ENCODE measurements at places on chromosomes 12 and 14.
A peak's percentile ranks its signal among the peaks of the same experiment; 100 is the strongest.

DNA sequence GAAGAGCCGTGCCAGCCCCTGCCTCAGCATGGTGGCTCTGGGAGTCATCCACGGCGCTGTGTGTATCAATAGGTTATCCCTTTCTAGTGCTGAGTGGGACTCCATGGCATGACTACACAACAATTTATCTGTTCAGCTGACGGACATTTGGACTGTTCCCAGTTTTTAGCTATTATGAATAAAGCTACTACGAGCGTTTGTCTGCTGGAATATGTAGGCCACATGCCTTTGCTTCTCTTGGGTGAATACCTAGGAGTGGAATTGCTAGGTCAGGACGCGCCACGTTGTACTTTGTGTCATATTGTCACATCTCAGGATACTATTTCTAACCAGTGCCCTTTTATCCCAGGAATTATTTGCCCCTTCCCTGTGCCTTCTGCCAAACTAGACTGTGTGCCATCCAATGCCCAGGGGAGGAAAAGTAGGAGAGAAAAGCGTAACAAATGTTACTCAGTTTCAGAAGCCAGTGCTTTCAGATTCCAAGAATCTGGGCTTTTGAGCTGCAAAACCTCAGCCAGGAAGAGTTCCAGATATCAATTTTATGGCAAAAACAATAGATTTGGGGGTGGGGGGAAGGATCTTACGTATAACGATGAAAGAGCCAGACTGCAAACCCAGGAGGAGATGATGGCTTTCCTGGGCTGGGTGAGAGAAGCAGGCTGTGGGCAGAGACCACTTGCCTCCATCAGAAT lies 62.5 kb upstream of the NCOR2 start:
- DNase-seq: no peak

DNA sequence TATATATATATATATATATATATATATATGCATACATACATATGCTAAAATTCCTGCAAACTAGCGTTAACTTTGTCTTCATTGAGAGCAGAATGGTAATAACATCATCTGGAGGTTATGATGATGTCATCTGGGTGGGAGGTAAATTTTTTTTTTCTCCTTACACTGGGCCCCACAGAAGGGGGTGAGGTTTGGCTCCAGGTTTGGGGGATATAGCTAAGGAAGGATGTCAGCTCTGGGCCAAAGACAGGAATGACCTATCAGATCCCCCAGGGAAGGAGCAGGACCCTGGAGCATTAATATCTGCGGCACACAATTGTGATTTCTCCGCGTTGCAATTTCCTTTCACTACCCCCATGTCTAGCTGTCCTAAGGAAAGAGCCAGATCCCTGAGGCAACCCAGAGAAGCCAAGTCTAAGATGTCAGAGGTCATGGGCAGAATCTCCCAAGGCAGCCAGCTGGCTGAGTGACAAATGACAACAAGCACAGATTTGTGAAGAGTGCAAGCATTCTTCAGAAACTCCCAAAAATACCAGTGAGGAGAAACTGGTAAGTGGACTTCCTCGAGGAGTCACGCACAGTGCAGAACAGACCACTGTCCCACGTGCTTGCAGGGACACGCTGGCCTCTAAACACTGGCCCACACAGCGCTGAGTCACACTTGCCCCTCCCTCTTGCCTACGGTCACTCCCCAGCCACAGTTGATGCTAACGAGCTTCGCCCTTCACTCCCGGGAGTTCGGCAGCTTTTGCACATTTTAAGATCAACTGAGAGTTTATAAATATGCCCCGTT lies 9.9 kb downstream of the UBC start:
- peak; percentile 85 for DNase-seq

- DNase-seq: no peak
Measured at GRCh38 chr12:21971344-21971743, 30.1 kb upstream of the ABCC9 start.

GRCh38 chr14:99393059-99393655 lies 87.5 kb downstream of the SETD3 start:
- DNase-seq: peak; percentile 8

GRCh38 chr12:122183588-122183940 lies 641 bp downstream of the LRRC43 start:
- DNase-seq: no peak

- peak; percentile 21 for DNase-seq
Measured at GRCh38 chr12:14416658-14417057, 51.2 kb downstream of the ATF7IP start.

DNA sequence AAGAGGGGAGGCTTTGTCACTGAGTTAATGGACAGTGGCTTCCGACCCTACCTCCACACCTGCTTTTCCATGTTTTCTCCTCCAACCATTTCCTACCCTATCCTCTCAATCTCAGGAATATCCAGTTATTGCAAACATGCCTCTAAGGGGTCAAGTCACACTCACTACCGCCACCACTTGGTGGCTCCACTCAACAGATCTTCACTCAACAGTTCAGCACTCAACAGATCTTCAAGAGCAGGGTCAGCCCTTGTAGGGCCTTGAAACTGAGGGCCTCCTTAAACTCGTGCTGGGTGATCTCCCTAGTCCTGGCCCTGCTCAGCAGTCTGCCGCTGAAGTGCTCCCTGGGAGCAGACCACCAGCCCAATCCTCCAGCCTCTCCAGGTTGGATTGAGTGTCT lies 14.2 kb downstream of the ZNF641 start:
- DNase-seq: peak; percentile 9

GRCh38 chr12:116202940-116203339 lies 74.6 kb downstream of the MED13L start:
- DNase-seq: no peak

GRCh38 chr12:129294868-129295267 lies 441.6 kb downstream of the GLT1D1 start:
- no peak for DNase-seq

DNA sequence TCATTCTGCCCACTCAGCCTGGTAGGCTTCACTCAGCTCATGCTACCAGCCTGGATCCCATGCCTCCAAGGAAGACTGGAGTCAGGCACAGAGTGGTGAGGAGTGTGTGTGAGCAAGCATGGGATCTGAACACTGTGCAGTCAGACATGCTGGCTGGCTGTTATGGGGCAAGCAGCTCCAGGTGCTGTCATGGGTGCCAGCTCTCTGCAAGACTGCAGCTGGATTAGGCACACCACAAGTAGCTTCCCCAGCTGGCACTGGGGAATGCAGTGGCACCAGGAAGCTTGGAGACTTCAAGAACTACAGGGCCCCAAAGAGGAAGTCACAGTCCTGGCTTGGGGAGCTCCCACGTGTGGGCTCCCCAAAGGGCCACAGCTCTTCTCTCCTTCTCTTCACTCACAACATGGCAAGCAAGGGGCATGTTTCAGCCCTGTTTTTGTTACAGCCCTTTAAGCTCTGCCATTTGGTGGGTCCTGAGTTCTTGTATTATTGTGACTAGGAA lies 202.5 kb downstream of the VRK1 start:
- no peak for DNase-seq

- DNase-seq: no peak
Measured at GRCh38 chr12:118743896-118744700, 237.2 kb upstream of the SRRM4 start.

- DNase-seq: no peak
Measured at GRCh38 chr12:8154526-8154925, 2.3 kb upstream of the ZNF705A start.

DNA sequence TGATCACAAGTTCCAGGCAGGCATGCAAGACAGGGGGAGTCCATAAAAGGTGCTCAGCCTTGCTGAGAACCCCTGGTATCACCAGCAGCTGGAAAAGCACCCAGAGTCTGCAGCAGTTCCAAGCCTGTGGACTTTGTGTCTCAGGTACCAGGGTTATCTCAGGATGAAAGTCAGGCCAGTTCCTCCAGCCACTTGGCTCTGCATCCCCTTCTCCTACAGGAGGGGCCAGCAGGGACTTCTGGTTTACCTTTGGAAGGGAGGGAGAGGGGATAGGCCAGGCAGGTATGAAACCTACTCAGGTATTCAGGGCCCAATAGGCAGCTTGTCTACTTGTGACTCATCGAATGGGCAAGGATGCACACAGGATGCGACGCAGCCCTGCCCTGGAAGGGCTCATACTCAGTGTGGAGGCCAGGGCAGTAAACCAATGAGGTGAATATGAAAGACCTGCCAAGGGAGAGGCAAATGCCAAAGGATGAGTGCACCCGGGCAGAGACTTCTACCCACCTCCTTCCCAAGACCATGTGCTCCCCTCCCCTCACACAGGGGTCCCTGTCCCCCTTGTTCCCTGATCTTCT lies 148.2 kb downstream of the SLC38A6 start:
- DNase-seq: no peak

GRCh38 chr12:15590180-15590826 lies 198.9 kb downstream of the EPS8 start:
- DNase-seq: peak; percentile 71

DNA sequence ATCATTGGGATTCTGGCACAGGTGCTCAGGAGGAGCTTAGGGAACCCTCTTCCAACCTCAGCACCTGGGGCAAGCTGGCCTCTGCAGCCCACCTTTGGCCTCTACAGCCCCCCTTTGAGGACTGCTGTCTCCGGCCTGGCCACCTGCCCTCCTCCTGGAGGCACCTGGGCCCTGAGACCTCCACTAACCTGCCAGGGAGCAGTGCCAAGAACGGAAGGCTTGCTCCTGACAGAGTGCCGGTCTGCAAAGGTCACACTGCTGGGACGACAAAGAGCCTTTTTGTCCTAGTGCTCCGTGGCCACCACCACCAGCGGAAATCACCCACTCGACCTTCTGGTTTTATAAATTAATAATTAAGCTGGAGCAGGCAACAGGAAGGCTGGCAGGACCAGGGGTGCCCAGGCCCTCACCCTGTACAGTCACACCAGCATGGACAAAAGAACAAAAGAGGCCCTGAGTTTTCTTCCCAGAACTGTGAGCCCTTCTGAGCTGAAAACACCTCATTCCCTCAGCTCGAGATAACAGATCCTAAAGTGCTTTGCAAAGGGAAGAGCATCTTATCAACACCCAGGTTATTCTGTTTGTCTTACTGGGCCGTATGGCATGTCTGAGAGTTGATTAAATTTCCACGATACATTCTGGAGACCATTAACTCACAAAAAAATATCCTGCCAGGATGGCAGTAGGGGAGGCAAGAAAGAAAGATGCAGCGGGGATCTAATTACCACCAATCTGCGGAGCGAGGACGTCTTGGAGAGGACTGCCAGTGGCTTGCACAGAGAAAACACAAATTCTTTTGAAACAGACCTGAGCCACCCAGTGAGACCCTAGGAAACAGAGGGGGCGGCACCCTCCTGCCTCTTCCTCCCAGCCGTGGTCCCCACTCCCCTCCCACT lies 8.2 kb downstream of the TESC start:
- no peak for DNase-seq

DNA sequence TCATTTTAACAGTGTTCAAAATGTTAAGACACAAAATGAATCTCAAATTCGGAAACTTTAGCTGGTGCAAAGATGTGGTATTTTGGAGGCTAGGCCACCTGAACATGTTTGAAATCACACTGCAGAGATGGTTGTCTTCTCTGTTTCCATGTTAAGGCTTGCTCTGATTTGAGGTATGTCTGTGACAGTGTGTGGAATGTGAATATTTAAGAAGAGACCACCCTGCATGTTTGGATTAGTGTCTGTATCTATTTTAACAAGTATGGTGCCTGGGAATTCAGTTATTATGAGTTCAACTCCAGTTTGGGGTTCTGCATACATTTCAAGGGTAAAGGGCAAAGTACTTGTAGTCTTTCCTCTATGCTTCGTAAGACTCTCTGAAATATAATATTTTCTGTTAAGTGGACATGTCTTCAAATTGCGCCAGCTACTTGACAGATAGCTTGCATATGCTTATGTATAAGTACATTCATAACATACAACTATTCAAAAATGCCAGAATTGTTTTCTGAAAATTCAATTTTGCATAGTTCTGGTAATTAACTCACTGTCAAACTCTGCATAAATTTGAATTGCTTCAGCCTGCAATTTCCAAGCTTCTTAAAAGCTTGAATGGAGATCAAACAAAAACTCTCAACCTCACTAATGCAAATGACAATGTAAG lies 424.0 kb downstream of the ADAMTS20 start:
- DNase-seq: no peak

DNA sequence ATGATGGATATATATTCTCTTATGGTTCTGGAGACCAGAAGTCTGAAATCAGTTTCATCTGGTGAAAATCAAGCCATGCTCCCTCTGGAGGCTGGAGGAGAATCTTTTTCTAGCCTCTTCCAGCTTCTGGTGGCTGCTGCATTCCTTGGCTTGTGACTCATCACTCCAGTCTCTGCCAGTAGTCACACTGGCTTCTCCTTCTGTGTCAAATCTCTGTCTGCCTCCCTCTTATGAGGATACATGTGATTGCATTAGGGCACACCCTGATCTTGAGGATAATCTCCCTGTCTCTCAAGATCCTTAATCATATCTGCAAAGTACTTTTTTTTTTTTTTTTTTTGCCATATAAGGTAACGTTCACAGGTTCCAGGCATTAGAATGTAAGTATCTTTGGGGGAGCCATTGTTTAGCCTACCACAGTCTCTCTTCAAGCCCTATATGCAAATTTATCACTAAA lies 17.7 kb downstream of the DNAL1 start:
- DNase-seq: peak; percentile 57

DNA sequence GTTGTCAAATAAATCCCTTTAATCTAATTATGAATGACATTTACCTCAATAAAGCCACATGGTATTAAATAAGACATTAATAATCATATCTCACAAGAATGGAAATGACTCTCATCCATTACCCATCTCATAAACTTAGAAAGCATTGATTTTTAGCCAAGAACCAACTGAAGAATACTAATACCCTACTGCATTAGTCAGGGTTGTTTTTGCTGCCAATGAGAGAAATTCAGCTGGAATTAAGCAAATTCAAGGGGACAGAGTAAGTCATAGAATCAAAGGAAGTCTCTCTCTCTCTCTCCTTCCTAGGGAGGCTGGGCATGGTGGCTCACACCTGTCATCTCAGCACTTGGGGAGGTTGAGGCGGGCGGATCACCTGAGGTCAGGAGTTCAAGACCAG lies 41.6 kb downstream of the NDUFA12 start:
- no peak for DNase-seq

- no peak for DNase-seq
Measured at GRCh38 chr12:126418400-126418799, 1353.2 kb downstream of the AACS start.

- DNase-seq: no peak
Measured at GRCh38 chr14:57478050-57478449, 15.6 kb downstream of the CCDC198 start.

- no peak for DNase-seq
Measured at GRCh38 chr12:78795934-78796445, 68.6 kb upstream of the SYT1 start.

- DNase-seq: peak; percentile 20
Measured at GRCh38 chr12:57939291-57939690, 2.1 kb upstream of the ATP23 start.

DNA sequence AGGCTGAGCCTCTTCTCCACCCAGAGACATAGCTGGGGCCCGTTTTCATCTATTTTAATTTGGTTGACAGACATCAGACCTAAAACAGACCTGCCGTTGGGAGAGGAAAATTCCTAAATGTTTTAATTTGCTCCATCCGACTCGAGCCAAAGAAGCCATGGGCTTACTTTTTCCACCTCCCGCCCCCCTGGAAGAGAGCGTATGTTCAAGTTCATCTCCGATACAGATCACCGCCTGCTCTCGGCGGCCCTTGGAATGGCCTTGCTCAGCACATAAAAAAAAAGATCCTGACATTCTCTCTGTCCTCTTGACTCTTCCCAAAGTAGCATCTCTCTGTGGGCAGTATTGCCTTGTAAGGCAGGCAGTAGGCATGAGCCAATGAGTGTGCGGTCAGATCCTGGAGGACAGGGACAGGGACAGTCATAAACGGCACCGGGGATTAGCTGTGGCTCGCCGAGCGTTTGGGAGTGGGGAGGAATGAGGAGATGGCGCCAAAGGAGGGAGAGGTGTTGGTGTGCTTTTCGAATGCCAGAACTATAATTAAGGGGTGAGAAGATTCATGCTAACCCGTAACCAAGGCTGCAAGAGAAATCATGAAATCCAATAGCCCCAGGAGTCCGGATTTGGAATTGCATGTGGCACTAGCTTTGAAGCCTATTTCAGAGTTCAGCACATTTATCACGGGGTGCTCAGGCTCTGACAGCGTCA lies 47.9 kb upstream of the MEG3 start:
- no peak for DNase-seq
